ENCODE measurements at places on chromosomes 3 and 15. TPM values are rescaled to one million over a fixed set of nuclear protein-coding genes. Genes with fewer than 3 reads are reported as not detected.

GRCh38 chr3:128556907-128557306, 63.9 kb upstream of the GATA2 start:
- DNase-seq = no peak

DNA sequence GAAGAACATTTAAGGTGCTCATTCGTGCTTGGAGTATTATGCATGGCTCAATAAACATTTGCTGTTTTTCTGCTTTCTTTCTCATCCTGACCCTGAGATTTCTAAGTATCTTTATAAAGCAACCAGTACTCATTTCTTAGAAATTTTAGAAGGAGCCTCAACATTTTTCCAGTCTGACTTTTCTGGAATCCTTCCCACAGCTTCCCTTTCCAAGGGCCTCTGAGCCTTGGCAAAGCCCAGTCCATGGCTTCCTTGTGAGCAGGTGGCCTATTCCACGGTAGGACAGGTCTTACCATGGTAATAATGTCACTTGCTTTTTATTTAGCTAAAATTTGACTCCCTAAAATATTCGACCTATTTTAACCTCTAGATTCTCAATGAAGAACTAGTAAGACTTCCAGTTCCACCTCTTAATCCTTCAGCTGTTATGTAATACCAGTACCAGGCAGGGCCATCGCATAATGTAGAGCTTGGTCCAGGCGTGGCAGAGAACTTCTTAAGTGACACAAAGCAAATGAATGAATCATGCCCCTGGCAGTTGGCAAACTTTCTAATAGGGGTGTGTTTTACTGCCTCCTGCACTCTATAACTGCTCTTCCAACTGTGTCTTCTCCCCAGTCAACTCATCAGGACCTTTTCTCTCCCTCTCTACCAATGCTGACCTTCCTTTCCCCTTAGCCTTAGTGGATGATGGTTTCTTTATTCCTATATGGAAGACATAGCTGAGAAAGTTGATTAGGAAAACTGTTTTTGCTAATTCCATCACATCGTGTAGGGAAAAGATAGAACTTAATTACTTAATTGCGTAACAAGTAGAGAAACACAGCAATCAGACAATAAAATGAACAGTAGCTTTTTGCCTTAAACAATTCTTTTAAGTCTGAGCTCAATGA, 894 bp upstream of the TM4SF4 start:
- peak; percentile 96 for DNase-seq

DNA sequence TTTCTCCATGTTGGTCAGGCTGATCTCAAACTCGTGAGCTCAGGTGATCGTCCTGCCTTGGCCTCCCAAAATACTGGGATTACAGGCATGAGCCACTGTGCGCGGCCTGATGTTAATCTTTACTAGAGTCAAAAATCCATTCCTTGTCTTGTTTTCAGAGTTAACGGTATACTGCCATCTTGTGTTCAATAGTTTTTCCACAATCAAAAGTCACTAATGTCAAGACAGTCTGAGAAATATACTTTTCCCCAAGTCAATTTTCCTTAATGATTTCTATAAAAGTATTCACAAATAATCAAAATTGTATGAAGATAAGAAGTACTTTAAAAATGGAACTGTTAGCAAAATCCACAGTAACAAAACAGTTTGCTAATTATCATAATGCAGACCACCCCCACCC, 8.5 kb downstream of the CRBN start:
- DNase-seq = no peak

GRCh38 chr3:30664884-30665283, 58.5 kb downstream of the TGFBR2 start:
- DNase-seq = no peak

LMAN1L gene
- not detected for total RNA-seq

Measured in epithelial cell of proximal tubule (primary cell).